ENCODE measurements at places on chromosomes 1 and 21.

- DNase-seq = no peak
These were observed 26.1 kb upstream of the GJA5 start for GRCh38 chr1:147786536-147786935.

DNA sequence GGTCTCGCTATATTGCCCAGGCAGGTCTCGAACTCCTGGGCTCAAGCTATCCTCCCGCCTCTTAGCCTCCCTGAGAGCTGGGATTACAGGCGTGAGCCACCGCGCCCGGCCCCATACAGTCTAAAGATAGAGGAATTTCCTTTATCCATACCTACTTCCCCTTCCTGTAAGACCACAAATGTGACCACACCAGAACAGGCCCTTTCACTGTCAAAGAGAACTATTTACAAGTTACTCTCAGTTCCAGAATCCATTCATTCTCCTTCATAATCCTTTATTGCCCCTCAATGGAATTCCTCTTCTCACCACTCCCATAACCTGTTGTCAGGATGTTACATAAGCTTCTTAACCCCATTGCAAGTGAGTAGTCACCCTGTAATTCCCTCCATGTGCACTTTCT is 26.3 kb upstream of the SLC5A9 start:
- DNase-seq = no peak

DNA sequence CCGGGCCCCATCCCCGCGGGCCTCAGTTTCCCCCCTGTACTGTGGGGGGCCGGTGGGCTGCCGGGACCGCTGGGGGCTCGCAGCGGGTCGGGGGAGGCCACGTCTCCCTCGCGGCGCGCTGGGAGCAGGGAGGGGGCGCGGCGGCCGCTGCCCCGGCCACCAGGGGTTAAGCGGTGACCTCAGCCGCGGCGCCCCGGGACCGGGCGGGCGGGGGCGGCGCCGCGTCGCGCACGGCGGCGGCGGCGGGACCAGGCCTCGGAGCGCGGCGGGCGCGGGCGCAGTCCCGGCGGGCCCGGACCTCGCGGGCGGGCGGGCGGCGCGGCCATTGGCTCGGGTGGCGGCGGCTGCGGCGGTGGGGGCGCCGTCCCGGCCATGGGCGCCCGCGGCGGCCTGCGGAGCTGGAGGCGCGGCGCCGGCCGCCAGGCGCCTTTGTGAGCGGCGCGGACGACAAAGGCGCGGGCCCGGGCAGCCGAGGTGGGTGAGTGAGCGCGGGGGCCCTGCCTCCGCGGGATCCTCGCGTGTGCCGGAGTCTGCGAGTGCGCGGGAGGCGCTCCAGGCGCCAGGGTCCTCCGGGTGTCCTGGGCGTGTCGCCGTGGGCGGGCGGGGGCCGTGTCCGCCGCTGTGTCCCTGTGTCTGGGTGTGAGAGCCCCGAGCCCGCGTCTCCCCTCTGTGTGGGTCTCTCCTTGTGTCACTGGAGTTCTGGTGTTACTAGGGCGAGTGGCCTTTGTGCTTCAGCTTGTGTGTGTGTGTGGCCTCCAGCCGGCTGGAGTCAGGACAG is at the start of gene ARHGEF10L:
Gene ARHGEF10L, plus strand, starts transcription at position 222 of the 778 bp plus-strand sequence. CDS start 40,898 bp downstream, outside the sequence.
- DNase-seq = no peak

GRCh38 chr1:25700144-25700523 is 83.5 kb downstream of the MAN1C1 start:
- DNase-seq = peak; percentile 45

DNA sequence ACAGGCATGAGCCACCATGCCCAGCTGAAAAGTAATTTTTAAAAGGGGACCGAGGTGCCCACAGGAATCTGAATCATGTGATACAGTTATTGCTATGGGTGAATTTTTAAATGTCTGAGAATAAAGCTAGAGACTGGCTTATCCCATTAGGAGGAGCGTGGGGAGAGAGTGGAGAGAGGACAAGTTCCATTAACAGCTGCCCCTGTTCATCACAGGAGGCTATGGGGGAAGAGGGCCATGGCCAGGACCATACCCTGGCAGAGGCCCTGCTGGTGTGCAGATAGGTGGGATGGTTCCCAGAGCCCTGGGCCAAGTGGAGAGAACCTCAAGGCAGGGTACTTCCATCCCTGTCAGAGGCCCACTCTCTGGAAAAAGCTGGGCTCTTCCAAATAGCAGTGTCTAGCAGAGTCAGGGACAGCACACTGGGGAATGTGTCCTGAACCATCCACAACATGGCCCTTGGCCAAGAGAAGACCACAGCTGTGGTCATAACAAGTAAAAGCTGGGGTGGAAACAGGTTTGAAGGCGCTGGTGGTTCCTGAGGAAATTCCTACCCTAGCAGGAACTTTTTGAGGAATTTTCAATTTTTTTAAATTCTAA is 13.7 kb upstream of the ZNF691 start:
- no peak for DNase-seq

DNA sequence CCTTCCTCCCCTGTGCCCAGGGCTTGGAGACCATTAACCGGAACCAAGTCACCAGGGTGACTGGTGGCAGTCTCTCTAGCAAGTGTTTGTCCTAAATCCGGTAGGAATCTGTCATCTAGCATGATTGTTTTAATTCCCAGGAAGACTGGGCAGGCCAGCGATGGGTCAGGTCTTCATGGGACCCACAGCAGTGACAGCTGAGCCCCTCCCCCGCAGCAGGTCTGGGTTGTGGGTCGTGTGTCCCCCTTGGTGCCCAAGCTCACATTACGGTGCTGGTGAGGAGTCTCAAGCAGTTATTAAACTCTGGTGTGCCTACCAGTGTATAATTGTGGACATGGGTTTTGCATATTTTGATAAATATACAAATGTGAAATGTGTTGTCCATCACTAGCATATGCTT is 466.5 kb downstream of the MATN1 start:
- no peak for DNase-seq

DNA sequence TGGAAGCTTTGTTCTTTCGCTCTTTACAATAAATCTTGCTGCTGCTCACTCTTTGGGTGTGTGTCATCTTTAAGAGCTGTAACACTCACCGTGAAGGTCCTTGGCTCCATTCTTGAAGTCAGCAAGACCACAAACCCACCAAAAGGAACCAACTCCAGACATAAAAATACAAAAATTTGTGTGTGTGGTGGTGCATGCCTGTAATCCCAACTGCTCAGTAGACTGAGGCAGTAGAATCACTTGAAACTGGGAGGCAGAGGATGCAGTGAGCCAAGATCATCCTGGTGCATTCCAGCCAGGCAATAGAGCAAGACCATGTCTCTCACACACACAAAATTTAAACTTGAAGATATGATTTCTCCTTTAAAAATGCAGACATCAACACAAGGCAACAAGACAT is 1431.7 kb upstream of the B3GALT2 start:
- no peak for DNase-seq

- no peak for DNase-seq
These were observed 66.1 kb downstream of the GPATCH2 start for GRCh38 chr1:217564833-217565232.

GRCh38 chr1:151165281-151165737 is 393 bp downstream of the LYSMD1 start:
- DNase-seq = peak; percentile 60

DNA sequence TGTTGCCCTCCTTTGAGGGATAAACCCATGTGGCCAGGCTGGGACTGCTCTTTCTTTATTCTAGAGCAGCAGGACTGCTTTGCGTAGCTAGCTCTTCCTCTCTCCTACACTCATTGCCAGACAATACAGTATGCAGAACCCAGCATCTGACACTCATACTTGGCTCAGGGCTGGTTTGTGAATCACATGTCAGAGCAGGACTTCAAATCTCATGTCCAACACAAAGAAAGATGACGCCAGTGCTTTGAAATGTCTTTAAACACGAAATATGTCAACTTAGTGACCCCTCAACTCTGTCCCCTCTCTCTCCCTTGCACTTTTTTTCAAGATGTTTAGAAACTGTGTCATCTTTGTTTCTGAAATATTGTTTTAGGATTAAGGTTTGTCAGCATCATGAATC is 135.0 kb downstream of the TGFB2 start:
- DNase-seq = no peak

DNA sequence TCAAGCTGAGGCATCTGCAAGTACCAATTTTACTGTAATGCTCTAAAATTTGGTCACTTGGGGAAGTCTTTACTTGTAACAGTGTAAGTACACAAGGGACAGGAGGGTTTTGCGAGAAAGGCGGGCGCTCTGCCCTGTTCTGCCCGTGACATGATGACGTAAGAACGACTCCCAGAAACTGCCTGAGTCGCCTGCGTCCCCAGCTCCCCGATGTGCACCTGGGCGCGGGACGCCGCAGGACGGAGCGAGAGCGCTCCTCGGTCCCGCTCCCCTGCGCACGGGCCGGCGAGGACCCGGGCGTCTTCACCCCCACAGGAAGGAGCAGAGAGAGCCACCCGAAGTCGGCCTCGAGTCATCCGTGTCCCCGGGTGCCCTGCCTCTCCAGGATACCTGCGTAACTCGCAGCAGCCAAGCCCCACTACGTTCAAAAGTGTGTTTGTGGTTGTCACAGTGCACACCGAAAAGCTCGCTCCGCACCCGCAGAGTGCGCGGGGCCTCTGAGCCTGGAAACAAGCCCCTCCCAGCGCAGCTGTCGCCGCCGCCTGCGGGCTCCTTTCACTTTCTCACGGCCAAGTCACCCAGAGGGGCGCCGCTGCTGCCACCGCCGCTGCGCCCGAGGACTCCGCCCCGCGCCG is 3.3 kb upstream of the ZBTB18 start:
- peak; percentile 87 for DNase-seq

GRCh38 chr21:34091607-34092006 is 18.2 kb downstream of the MRPS6 start:
- no peak for DNase-seq

DNA sequence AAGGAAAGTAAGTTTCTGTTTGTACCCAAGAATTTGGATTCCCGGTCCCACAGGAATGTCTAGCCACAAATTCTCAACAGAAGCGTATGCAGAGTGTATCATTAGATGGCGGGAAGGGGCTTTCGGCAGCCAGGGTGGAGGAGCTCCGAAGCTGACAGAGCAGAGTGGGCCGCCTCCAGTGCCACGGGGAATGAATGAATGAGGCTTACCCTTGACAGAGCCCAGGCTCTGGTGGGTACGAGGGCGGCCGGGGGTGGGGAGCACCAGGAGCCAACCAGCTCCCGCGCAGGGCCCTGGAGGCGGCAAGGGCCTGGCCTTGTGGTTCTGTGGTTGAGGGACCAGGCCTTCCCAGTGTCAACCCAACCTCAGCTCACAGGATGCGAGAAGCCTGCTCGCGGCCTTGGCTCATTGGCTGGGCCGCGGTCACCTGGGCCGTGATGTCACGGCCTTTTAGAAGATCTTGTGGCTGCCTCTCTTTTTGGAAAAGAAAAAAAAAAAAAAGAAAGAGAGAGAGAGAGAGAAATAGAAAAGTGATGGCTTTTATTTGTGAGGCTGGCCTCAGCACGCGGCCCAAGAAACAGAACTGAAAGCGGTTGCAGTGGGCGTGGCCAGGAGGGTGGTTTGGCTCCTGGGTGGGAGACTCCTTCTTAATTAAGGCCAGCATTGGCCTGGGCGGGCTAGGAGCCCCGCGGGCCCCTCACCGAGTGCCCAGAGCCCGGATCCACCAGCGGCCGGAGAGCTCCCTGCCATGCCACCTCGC is 34.9 kb upstream of the RUNX3 start:
- no peak for DNase-seq

DNA sequence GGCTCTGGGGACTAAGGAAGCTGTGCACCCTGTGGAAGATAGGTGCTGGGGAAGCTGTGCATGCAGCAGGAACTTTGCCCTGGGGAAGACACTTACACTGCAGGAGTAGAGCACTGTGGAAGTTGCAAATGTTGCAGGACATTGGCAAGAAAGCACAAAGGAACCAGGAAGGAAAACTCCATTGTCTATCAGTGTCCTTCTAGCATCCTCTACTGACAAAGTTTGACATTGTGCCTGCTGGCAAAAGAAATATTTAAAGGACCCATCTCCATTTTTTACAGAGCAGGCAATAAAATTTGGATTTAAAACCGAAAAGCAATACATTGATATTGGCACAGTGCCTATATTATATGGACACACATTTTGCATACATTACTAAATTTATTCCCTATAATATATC is 394.1 kb downstream of the PBX1 start:
- DNase-seq = peak; percentile 49

DNA sequence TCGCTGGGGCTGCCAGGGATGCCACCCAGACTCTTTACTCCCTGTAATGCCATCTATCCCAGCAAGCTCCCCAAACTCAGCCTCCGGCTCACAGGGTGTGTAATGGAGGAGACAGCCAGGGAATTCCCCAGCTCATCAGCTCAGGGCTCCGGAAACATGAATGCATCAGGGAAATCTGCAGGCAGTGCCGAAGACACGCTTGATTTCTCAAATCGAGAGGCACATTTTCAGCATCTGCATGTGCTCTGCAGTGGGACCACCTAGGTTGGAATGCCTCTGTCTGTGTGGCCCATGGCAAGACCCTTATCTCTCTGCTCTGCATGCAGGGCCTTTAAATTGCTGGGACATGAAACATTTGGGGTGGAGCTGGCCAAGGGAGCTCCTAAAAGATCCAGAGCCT is 170.1 kb downstream of the TRABD2B start:
- DNase-seq = no peak

GRCh38 chr1:8816831-8817411 is 519 bp downstream of the RERE start:
- peak; percentile 48 for DNase-seq

DNA sequence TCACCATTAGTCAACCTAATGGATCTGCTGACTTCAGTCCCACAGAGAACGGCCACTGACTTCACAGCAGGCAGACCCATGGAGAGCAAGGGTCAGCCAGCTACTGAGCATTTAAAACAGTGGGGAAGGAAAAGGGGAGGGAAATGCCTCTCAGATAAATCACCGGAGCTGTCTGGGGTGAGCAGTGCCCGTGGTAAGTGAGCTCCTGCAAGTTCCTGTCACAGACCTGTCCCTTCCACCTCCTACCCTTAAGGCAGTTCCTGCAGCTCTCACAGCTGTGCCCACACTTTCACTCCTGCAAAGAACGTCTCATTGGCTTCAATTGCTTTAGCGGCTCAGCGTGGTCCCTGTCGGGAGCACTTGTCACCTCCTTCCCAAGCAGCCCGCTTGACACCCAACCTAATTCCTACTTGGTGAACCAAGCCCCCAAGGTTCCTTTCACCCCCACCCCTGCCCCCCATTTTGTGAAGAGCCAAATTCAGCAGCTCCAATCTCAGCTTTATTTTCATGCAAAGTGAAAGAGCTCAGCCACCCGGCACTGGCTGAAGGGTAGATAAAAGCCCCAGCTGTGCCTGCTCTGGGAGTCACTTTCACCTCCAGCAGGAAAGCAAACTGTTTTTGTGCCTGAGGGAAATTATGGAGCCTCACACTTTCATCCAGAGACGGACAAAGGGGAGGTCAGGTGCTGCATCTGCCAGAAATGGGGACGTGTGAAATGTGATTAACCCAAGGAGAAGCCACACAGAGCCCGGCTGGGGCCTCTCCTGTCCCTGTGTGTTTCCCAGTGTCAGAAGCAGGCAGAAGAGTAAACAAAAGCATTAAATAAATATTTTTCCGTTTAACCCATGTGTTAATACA is 306.2 kb downstream of the TTLL7 start:
- peak; percentile 27 for DNase-seq

GRCh38 chr1:100995198-100995988 is 30.2 kb downstream of the DPH5 start:
- no peak for DNase-seq

Measured in globus pallidus (tissue), 1 donor.